ENCODE measurements at places on chromosomes 16 and 17. TPM values are rescaled to one million over a fixed set of nuclear protein-coding genes. Genes with fewer than 3 reads are reported as not detected.
A peak's percentile ranks its signal among the peaks of the same experiment; 100 is the strongest.

GRCh38 chr17:624341-624860 lies 90.2 kb downstream of the VPS53 start:
- no peaks in the 10 kb centered on the region for H3K4me1 ChIP-seq
- no peak for DNase-seq
- H3K4me3 ChIP-seq: no peak overlapping the region
- H3K27me3 ChIP-seq: no peaks in the 10 kb centered on the region
- no peak overlapping the region for H3K27ac ChIP-seq

Gene TP53TG3C
- not detected for total RNA-seq

DNA sequence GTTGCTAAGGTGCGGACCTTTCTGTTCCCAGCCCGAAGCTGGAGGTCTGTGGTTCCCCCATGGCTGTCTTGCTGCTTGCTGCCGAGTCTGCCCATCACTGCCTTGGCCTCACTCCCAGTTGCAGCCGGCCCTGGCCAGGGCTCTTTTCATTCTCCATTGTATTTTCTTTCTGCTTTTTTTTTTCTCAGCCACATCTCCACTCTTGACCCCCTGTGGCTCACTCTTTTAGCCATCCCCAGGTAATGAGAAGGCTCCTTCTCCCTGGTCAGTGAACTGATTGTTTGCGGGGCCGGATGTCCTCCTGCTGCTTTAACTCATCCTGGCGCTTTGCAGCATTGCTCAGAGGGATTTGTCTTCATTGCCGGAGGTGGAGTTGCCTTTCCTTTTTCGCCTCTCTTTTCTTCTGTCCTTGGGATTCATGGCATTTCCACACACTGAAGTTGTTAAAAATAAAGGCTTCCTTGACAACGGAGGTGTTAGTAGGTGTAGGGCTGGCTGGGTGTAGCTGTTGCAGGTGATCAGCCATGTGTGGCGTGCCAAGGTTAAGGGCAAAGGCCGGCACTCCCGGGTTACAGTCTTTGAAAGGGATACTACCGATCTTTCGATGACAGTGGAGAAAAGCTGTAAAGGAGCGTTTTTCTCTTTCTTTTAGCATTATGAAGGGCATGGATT lies 34.1 kb downstream of the MAP2K6 start:
- DNase-seq: no peak
- no peak overlapping the region for H3K4me3 ChIP-seq
- H3K27ac ChIP-seq: no peak overlapping the region
- no peaks in the 10 kb centered on the region for H3K27me3 ChIP-seq
- no peaks in the 10 kb centered on the region for H3K36me3 ChIP-seq

GRCh38 chr17:66822009-66822408 lies 12.9 kb upstream of the CACNG5 start:
- no peak overlapping the region for H3K4me3 ChIP-seq
- no peaks in the 10 kb centered on the region for H3K27me3 ChIP-seq
- no peak overlapping the region for H3K27ac ChIP-seq
- no peak for DNase-seq

Gene RHBDF1
- 0.26 TPM for total RNA-seq

DNA sequence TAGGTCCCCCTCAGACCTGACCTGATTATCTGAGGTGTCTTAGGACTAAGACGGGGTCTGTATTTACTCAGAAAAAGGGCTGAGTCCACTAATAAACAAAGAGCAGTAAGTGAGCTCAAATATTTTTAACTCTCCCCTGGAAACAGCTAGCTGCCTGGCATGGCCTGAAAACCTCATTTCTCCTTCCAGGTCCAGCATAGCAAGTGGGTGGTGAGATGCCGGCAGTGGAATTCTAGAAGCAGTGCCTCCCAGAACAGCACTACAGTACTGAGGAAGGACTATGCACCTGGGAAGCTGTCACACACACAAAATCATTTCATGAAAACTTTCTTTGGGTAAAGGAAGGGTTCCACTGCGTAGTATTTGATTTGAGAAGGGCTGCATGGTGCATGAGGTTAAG lies 29.5 kb upstream of the CFAP20 start:
- no peak for DNase-seq
- H3K27ac ChIP-seq: no peak overlapping the region
- peaks cover 3% of the 10 kb centered on the region for H3K4me1 ChIP-seq
- no peaks in the 10 kb centered on the region for H3K27me3 ChIP-seq
- peaks cover 35% of the 10 kb centered on the region for H3K36me3 ChIP-seq
- no peak overlapping the region for H3K4me3 ChIP-seq

Gene GRAP
- 11.3 TPM for total RNA-seq

- H3K27me3 ChIP-seq: peaks cover 3% of the 10 kb centered on the region
- no peak overlapping the region for H3K27ac ChIP-seq
- no peak overlapping the region for H3K4me3 ChIP-seq
- peaks cover 4% of the 10 kb centered on the region for H3K36me3 ChIP-seq
Measured at GRCh38 chr17:74838274-74838673, 21.4 kb downstream of the GRIN2C start.

DNA sequence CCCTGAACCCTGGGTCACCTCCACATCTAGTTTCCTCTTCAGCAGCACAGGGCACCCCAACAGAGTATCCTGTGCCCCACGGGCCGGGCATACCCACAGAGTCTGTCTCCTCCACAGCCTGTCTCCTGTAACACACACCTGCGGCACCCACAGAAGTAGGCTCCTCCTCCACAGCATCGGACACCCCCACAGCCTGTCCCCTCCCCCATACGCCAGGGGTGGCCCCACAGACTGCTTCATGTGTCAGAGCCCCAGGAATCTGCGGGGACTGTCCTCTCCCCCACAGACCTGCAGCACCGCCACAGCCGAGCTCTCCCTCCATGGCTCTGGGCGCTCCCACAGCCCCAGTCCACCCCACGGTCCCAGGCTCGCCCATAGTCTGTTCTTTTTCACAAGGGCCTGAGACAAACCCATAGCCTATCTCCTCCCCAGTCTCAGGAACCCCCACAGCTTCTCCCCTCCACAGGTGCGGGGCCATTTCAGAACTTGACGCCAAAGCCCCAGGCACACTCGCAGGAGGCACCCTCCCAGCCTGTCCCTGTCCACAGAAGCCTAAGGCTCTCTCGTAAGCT lies 1.4 kb downstream of the KIAA0753 start:
- H3K27ac ChIP-seq: no peak overlapping the region
- no peak for DNase-seq
- peaks cover 14% of the 10 kb centered on the region for H3K36me3 ChIP-seq

Gene NPIPB9
- total RNA-seq: 11.7 TPM

Gene AGRP
- 0.50 TPM for total RNA-seq

DNA sequence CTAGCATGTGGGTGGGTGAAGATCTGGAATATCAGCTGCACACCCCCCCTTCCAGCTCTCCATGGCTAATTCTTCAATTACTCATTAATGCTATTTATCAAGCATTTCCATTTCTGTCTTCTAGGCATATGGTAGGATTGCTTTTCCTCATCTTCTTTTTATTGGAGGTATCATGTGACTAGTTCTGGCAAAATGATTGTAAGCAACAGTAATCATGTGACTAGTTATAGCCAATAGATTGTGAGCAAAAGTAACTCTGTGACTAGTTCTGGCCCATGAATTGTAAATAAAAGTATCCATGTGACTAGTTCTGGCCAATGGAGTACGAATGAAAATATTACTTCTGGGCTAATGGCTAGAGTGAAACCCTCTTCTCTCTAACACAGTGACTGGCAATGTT lies 107.0 kb upstream of the TMEM132E start:
- DNase-seq: no peak
- no peak overlapping the region for H3K4me3 ChIP-seq
- no peak overlapping the region for H3K27ac ChIP-seq
- H3K36me3 ChIP-seq: no peaks in the 10 kb centered on the region
- no peaks in the 10 kb centered on the region for H3K27me3 ChIP-seq
- H3K4me1 ChIP-seq: no peaks in the 10 kb centered on the region

DNA sequence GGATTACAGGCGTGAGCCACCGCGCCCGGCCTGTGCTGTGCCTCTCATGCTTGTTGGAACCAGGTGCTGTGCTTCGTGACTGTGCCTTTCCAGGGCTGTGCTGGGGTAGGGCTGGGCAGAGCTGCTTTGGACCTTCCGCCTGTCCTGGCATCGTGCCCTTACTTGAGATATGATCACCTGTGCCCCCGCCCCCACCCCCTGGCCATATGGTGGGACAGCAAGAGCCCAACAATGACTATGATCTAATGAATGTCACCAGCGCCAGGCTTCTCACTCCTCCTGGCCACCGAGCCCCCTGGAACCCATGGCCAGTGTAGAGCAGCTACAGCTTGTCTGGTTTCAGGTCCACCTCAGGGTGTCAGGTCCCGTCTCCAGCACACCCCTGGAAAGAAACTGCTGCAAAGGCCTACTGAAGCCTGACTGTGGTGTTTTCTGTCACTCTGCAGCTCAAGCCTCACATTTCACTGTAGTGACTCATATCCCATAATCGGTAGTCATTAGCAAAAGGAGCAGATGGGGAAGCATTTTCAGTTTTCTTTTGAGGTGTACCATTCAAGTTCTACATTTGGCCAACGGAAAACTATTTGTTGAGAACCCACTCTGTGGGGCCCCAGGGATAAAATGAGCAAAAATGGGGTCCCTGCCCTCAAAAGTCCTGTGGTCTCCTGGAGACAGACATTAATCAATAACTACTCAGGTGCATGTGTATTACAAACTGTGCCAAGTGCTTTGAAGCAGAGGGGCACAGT lies 22.1 kb downstream of the FCSK start:
- no peak for DNase-seq
- peaks cover 5% of the 10 kb centered on the region for H3K4me1 ChIP-seq
- H3K4me3 ChIP-seq: no peak overlapping the region
- no peak overlapping the region for H3K27ac ChIP-seq
- no peaks in the 10 kb centered on the region for H3K27me3 ChIP-seq

- no peak overlapping the region for H3K27ac ChIP-seq
- DNase-seq: no peak
- peaks cover 35% of the 10 kb centered on the region for H3K36me3 ChIP-seq
- H3K27me3 ChIP-seq: no peaks in the 10 kb centered on the region
- no peak overlapping the region for H3K4me3 ChIP-seq
- peaks cover 17% of the 10 kb centered on the region for H3K4me1 ChIP-seq
Measured at GRCh38 chr17:36590082-36590481, 1.6 kb upstream of the DHRS11 start.

DNA sequence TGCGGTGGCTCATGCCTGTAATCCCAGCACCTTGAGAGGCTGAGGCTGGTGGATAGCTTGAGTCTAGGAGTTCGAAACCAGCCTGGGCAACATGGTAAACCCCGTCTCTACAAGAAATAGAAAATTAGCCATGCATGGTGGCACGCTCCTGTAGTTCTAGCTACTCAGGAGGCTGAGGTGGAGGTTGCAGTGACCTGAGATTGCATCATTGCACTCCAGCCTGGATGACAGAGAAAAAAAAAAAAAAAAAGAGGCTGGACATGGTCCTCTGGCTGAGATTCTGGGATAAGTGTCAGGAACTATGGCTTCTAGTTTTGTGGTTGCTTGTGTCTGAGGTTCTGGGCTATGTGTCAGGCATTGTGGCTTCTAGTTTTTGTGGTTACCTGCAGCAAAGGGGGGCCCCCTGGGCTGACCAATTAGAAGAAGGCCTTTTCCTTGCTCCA lies 7.0 kb downstream of the KSR1 start:
- no peak overlapping the region for H3K4me3 ChIP-seq
- H3K4me1 ChIP-seq: peaks cover 36% of the 10 kb centered on the region
- H3K36me3 ChIP-seq: no peaks in the 10 kb centered on the region
- DNase-seq: no peak
- H3K27ac ChIP-seq: no peak overlapping the region

DNA sequence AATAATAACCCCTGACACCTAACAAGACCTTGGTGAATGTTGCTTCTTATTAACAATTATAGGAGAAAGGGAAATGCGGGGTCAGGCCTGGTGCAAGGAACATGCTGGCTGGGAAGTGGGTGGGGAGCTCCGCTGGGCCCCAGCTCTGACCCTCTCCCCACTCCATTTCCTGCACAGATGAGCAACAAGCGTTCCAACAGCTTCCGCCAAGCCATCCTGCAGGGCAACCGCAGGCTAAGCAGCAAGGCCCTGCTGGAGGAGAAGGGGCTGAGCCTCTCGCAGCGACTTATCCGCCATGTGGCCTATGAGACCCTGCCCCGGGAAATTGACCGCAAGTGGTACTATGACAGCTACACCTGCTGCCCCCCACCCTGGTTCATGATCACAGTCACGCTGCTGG lies 23.0 kb downstream of the RHBDL3 start:
- H3K27me3 ChIP-seq: no peaks in the 10 kb centered on the region
- peaks cover 5% of the 10 kb centered on the region for H3K4me1 ChIP-seq
- no peak overlapping the region for H3K4me3 ChIP-seq
- no peaks in the 10 kb centered on the region for H3K36me3 ChIP-seq

DNA sequence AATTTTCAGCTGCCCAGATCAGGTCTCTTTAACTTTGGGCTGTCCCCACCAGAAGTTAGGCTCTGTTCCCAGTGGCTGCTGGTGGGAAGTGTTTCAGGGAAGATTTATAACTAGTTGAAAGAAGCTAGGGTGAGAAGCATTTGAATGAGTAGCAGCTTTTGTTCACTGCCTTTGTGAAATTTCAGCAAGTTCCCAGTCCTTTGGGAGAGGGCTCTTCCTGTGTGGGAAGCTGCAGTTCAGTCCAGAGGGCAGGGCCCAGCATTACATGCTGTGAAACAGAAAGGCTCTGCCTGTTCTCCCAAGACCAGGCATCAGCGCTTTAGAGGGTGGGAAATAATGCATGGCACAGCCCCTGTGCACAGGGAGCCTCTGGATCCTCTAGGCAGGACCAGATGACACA lies 17.8 kb downstream of the PROCA1 start:
- H3K4me1 ChIP-seq: no peaks in the 10 kb centered on the region
- DNase-seq: no peak
- H3K4me3 ChIP-seq: no peak overlapping the region
- peaks cover 74% of the 10 kb centered on the region for H3K36me3 ChIP-seq

- H3K36me3 ChIP-seq: peaks cover 8% of the 10 kb centered on the region
- H3K27ac ChIP-seq: no peak overlapping the region
- H3K4me3 ChIP-seq: no peak overlapping the region
- H3K4me1 ChIP-seq: no peaks in the 10 kb centered on the region
- no peaks in the 10 kb centered on the region for H3K27me3 ChIP-seq
Measured at GRCh38 chr17:40453881-40454612, 10.8 kb downstream of the IGFBP4 start.

DNA sequence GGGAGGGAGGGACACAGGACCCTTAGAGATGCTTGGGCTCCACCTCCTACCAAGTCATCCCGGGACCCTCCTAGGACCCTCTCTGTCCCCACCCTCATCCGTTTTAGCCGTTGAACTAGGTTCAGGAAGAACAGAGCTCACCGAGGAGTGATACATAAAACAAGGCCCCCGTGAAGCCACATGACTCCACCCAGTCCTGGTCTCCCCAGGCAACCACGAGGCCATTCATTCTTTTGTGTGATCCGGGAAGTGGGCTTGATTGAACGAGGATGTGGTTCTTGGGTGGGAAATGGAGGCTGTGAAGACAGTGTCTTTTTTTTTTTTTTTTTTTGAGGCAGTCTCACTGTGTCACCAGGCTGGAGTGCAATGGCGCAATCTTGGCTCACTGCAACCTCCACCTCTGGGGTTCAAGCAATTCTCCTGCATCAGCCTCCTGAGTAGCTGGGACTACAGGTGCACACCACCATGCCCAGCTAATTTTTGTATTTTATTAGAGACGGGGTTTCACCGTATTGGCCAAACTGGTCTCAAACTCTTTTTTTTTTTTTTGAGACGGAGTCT lies 14.8 kb downstream of the TRARG1 start:
- H3K4me3 ChIP-seq: no peak overlapping the region
- H3K4me1 ChIP-seq: peaks cover 71% of the 10 kb centered on the region
- H3K36me3 ChIP-seq: no peaks in the 10 kb centered on the region
- peaks cover 10% of the 10 kb centered on the region for H3K27me3 ChIP-seq
- peak overlapping the region; percentile 72 for H3K27ac ChIP-seq

Gene TBC1D26
- not detected for total RNA-seq

GRCh38 chr17:1560858-1561355 lies 1.7 kb downstream of the PITPNA start:
- peaks cover 25% of the 10 kb centered on the region for H3K4me1 ChIP-seq
- no peak overlapping the region for H3K27ac ChIP-seq
- H3K4me3 ChIP-seq: no peak overlapping the region
- H3K27me3 ChIP-seq: no peaks in the 10 kb centered on the region
- peak; percentile 30 for DNase-seq
